Immature natural killer cell (primary cell): ENCODE measurements at places on chromosomes 7 and 10.

GRCh38 chr7:6271060-6271658 lies 1.3 kb downstream of the CYTH3 start:
- no peaks in the 10 kb centered on the region for H3K36me3 ChIP-seq
- peak overlapping the region; percentile 73 for H3K27ac ChIP-seq
- H3K4me3 ChIP-seq = peak overlapping the region; percentile 91
- peaks cover 11% of the 10 kb centered on the region for H3K27me3 ChIP-seq

DNA sequence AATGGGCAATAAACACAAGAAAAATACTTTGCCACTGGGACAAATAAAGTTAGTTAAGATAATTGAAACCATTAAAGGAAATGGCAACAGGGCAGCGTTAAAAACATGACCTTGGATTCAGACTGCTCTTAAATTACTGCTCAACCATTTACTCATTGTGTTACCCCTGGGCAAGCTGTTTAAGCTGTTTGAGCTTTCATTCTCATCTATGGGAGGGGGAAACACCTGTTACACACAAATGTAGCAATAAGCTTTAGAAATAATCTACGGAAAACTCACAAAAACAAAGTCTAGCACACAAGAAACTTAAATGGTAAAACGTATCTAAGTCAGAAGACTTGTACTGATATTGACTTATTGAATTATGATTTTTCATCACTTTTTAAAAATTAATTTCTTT lies 137.1 kb downstream of the KMT2E start:
- no peak overlapping the region for H3K27ac ChIP-seq
- peaks cover 26% of the 10 kb centered on the region for H3K4me1 ChIP-seq
- no peak for DNase-seq
- no peaks in the 10 kb centered on the region for H3K36me3 ChIP-seq
- H3K4me3 ChIP-seq = no peak overlapping the region

DNA sequence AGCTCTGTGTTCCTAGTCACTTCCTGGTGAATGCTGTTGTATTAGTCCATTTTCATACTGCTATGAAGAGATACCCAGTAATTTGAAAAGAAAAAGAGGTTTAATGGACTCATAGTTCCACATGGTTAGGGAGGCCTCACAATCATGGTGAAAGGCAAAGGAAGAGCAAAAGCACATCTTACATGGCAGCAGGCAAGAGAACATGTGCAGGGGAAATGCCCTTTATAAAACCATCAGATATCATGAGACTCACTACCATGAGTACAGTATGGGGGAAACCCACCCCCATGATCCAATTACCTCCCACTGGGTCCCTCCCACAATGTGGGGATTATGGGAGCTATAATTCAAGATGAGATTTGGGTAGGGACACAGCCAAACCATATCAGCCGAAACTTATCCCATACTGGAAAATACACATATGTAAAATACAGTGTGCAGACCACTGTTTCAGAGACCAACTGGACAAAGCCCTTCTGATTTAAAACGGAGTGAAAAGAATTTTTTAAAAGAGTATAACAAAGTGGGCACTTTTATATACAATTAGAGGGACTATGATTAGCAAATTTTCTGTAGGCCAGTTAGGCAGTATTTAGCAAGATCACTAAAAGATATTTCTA lies 8.0 kb downstream of the CYREN start:
- peaks cover 17% of the 10 kb centered on the region for H3K36me3 ChIP-seq
- DNase-seq = no peak
- peaks cover 4% of the 10 kb centered on the region for H3K27me3 ChIP-seq
- H3K27ac ChIP-seq = no peak overlapping the region

- H3K4me1 ChIP-seq = peaks cover 51% of the 10 kb centered on the region
- no peak for DNase-seq
- H3K27me3 ChIP-seq = peaks cover 19% of the 10 kb centered on the region
- no peak overlapping the region for H3K4me3 ChIP-seq
- peaks cover 13% of the 10 kb centered on the region for H3K36me3 ChIP-seq
These were observed 94.4 kb upstream of the SFMBT2 start for GRCh38 chr10:7505196-7505595.

DNA sequence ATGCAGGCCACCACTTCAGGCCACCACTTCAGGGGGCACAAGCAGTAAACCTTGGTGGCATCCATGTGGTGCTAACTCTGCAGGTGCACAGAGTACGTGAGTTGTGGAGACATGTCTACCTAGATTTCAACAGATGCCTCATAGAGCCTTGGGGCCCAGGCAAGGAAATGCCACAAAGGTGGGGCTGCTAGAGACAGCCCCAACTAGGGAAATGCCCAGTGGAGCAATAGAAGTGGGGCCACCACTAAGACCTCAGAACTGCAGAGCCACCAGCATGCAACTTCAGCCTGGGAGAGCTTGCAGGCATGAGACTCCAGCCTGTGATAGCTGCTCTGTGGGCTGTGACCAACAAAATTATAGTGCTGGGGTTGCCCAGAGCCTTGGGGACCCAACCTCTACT lies 107.6 kb downstream of the DNAJC1 start:
- no peaks in the 10 kb centered on the region for H3K27me3 ChIP-seq
- DNase-seq = no peak
- no peak overlapping the region for H3K4me3 ChIP-seq
- peaks cover 12% of the 10 kb centered on the region for H3K36me3 ChIP-seq
- peaks cover 15% of the 10 kb centered on the region for H3K4me1 ChIP-seq

DNA sequence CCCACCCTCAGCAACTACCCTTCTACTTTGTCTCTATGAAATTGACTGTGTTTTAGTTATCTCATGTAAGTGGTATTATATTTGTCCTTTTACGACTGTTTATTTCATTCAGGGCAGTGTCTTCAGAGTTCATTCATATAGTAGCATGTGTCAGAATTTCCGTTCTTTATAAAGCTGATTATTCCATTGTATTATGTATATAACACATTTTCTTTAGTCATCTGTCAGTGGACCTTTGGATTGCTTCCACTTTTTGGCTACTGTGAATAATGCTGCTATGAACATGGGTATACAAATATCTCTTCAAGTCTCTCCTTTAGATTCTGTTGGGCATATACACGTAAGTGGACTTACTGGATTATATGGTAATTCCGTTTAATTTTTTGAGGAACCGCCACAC lies 14.5 kb downstream of the SLF2 start:
- H3K36me3 ChIP-seq = peaks cover 21% of the 10 kb centered on the region
- no peak overlapping the region for H3K27ac ChIP-seq
- H3K4me3 ChIP-seq = no peak overlapping the region
- H3K4me1 ChIP-seq = peaks cover 40% of the 10 kb centered on the region
- no peak for DNase-seq
- H3K27me3 ChIP-seq = no peaks in the 10 kb centered on the region

DNA sequence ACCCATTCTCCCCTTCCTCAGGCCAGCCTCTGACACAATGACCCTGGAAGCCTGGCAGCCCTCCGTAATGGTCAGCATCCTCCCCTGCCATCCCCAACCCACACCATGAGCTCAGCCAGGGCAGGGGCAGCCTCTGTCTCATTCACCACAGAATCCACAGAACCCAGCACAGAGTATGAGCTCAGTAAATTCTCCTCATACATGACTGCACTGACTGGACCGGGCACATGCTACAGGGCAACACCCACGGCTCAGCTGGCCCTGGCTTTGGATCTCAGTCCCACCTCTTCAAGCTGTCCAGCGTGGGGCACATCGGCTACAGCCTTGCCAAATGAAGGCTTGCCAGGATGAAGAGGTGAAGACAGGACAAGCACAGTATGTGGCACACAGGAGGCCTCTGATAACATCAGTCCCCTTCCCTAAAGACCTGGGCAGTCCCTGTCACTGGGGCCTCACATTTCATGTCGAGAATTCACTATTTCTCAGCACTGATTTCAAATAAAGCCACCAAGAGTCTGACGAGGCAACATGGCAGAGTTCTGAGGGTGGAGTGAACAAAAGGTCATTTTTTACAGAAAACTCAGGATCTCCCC lies 7.9 kb downstream of the GPRIN2 start:
- H3K27ac ChIP-seq = no peak overlapping the region
- H3K4me3 ChIP-seq = no peak overlapping the region

DNA sequence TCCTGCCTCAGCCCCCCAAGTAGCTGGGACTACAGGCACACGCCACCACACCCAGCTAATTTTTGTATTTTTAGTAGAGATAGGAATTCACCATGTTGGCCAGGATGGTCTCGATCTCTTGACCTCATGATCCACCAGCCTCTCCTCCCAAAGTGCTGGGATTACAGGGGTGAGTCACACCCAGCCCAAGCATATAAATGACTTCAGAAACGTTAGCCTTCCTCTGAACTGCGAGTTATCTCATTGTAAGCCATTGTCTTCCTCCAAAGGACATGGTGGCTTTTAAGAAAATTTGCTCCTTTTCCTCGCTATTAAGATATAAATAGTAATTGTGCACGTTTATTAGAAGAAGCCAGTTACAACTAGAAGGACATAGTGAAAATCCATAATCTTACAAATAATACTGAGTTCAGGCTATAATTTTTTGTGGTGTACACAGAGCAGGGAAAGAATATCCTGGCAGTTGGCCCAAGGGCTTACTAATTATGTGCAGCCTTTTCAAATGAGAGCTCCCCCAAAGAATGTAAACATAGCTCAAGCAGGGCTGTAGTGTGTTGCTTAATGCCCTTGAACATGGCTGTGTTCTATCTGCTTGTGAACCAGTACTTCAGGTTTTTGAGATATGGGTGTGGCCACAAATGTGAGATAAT lies 495.8 kb downstream of the PARD3 start:
- H3K27ac ChIP-seq = no peak overlapping the region
- no peak for DNase-seq
- no peaks in the 10 kb centered on the region for H3K36me3 ChIP-seq
- H3K4me3 ChIP-seq = no peak overlapping the region

DNA sequence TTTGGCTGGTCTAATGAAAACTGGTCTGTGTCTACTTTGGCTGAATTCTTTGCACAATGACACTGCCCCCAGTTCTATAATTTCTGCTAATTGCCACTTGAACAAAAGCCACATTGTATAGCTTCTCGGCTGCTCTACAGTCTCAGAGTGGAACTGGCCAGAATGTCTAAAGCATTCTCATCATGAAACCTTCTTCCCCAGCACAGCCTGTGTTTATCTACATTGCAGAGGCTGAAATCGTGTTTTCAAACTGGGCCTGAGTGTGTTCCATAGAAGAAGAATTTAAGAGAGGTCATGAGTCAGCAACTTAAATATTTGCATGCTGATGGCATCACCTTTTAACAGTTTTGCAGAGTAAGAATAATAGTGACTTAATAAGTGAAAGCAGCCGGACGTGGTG lies 177.2 kb downstream of the BUB3 start:
- peaks cover 7% of the 10 kb centered on the region for H3K27me3 ChIP-seq
- no peak for DNase-seq
- no peaks in the 10 kb centered on the region for H3K4me1 ChIP-seq
- no peak overlapping the region for H3K27ac ChIP-seq
- no peak overlapping the region for H3K4me3 ChIP-seq
